Activated T-cell treated with anti-CD3 and anti-CD28 coated beads for 48 hours (primary cell): ENCODE measurements at places on chromosomes 7 and 10.

DNA sequence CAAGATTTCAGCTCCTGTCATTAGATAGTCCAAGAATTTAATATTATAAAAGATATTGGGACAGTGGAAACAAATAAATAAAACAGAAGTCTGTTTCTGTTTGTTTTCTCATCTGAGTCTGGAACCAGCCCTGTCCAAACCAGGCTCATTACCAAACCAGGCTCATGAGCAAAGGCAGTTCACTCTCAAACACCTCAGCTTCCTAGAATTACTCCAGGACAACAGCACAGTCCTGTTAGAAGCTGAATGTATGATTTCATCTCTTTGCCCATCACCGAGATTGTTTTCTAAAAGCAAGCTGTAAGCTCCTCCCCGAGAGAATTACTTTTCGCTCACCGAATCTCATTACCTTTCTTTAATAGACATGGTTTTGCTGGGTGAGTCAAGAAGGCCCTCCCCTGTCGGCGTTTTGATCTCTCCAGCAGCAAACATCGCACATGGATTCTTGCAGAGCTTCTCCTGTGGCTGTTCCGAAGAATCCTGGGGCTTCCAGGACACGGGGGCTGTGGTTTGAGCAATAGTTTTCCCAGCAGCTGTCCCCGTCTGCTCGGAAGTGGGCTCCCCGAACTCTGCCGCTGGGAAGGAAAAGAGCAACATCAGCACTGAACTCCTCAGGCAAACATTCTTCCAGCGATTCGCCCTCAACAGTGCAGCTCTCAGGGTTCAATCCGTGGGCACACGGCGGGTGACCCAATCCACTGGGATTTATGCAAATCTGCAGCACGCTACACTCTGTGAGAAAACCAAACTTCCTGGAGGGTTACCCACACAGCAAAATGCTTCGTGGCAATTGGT is 112.5 kb downstream of the SVIL start:
- no peak for DNase-seq

DNA sequence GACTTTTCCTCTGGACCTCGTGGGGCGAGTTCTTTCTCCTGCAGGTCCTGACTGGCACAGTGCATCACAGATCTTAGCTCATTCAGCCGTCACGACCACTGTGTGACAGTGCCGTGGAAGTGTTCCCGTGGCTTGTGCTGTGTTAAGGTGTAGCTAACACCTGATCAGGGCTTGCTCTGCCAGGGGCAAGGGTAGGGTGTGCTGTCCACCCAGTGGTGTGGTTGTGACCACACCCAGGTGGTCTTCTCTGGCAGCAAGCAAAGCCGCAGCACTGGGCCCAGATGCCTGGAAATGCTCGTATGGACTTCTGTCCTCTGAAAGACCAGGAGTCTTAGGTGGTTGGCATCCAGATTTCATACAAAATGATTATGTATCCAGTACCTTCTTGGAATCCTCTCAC is 86.2 kb downstream of the GLRX3 start:
- DNase-seq, result no peak

DNA sequence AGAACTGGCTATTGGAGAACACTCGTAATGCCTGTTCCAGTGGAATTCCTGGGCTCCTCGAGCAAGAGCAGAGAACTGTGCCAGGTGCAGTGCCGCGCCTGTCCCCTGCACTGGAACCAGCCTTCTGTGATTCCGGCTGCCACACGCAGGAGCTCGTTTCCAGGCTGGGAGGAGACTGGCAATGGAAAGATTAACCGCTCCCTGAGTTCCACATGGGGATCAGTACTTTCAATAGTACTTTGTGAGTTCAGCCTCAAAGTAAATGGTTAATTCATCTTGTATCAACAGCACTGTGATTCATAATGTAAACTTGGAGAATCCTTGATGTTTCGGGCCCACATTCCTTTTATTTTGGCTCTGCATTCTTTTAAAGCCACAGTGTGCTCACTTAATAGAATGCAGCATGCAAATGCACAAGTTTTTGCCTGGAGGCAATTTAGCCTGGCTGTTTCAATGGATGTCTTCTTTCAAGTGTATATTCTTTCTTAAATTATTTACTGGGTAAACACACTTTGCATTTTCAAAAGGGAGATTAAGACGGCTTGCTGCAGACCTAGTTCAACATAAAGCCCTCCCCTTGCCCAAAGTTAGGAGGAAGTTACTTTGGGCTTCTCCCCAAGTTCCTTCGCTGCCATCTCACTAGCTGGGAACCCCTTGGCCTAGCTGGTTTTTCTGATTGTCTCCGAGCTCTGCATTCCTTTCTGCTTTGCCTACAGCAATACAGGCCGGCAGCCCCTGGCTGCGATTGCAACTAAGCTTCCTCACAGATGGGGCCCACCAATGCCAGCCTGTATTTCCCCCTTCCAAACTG is 138.1 kb upstream of the TCF7L2 start:
- DNase-seq, result no peak

DNA sequence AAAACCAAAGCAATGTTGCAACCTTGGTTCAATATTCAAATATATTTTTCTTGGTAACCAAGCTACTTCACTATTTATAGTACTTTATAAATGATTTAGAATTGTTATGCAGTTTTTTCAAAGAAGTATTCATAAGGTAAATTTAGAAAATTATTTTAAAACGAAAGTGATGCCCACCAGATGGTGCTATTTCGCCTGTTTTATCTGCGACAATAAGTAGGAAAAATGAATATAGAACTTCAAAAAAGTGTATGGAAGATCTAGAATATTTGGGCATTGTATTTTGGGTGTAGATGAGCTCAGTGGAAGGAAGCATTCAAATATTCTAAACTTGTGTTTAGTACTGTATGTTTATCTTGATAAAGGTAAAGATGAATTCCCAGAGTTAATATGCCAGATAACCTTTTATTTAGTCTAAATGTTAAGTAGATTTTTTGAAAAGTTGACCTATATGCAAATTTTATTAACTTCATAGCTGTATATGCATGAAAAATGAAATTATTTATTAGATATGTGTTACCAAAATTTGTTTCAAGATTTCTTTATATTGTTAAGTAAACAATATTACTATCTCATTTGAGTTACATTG is 93.2 kb downstream of the ADK start:
- no peak for DNase-seq

- no peak for DNase-seq
Measured at GRCh38 chr10:132812520-132812919, 26.6 kb upstream of the NKX6-2 start.

- no peak for DNase-seq
Measured at GRCh38 chr7:105497016-105497415, 25.1 kb downstream of the PUS7 start.

GRCh38 chr10:63267414-63268148 is 134.5 kb downstream of the NRBF2 start:
- DNase-seq, result no peak
